Astrocyte of the spinal cord (primary cell): ENCODE measurements at places on chromosomes 16 and 17.

DNA sequence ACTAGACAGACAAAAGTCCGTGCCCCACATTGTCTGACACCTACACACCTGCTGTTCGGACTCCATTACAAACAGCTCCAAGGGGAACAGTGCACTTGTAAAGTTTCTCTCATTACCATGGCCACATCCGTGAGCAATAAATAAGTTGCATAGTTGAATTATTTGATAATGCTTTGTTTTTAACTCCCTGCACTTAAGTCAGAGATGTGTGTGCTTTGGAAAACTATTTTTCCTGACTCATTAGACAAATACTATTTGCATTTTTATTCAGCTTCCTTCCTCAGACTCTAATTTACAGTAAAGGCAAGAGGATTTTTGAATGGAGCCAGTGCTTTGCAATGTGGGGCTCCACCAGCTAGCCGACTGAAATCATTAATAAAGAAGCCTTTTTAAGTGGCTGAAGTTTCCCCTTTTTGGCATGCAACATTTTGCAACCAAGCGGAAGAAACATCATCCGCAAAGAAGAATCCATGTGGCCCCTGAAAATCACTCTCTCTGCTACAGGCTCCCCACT, 6.5 kb upstream of the CCL2 start:
- DNase-seq = peak; percentile 80

- DNase-seq = no peak
These were observed 12.9 kb upstream of the CACNG4 start for GRCh38 chr17:66951605-66951953.

DNA sequence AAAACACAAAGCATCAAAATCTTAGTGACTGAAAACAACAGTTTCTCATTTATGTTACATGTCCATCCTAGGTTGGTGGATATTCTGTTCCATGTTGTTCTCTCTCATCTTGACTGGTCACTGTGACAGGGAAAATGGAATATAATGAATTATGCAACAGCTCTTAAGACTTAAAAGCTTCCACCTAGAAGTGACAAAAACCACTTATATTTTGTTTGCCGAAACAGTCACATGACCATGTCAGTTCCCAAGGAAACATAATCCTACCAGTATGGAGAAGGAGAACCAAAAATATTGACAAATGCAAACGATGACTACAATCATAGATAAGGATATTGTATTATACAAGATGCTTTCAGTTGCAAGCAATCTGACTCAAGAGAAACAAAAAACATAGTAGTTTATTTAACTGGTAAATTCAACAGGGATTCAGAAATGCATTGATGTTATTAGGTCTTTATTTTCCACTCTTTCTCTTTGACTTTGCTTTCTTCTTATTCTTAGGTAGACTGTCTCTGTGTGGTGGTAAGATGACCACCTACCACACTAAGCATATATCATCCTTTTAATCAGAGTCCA, 103.8 kb downstream of the SSH2 start:
- no peak for DNase-seq

GRCh38 chr17:39593371-39593770, 14.3 kb downstream of the NEUROD2 start:
- DNase-seq = no peak

DNA sequence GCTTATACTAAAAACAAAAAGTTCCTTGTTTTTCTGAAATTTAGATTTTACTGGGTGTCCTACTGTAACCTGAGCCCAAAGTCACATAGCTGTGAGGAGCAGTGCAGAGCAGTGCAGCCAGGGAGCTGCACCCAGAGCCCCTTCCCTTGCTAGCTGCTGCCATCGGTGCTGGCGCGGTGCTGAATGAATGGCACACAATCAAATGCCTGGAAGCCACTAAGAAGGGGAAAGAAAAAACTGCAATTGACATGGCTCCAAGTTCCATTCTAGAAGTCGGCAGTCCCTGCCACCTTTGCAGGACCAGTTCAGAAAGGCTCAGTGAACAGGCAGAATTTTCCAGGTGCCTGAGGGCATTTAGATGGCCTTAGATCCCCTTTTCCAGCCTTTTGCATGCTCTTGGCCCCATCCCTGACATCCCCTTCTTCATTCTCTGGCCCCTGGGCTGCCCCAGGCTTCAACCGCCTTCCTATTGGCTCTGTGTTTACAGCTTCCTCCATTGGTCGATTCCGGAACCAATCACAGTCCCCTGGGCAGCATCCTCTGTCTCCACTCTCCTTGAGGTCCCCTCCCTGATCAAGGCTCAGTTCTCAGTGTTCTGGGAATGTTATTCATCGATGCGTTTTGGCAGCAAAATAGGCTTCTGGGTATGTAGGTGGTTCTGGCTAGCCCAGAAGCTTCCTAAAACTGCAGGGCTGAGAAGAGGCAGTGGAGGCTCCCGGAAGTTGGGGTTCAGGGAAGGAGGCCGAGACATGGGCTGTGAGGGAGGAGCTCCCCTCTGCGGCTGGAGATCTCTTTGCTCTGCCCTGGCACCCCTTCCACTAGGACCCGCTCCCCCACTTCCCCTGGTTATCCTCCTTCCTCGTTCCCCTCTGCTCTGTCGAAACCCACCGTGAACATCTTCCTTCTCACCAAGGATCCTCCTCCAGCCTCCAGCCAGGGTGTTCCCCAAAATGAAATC, 37.9 kb downstream of the ATP2C2 start:
- no peak for DNase-seq

GRCh38 chr16:68279726-68280558, 15.6 kb downstream of the SLC7A6 start:
- DNase-seq = no peak

DNA sequence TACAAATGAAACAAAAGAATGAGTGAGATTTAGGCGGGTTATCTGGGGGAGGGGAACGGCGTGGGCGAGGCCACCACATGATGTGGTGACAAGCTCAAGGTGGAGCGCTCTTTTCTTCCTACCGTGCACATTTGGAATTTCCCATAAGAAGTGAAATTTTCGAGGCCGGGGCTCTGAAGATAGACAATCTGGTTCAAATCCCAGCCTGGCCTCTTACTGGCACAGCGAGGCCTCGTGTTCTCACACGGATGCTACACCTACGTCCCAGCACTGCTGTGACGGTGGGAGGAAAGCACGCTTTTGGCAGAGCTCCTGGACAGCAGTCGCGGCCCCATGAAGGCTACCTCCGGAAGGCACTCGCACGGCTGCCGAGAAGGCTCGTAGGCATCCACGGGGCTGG, 25.2 kb downstream of the ZDHHC7 start:
- no peak for DNase-seq

DNA sequence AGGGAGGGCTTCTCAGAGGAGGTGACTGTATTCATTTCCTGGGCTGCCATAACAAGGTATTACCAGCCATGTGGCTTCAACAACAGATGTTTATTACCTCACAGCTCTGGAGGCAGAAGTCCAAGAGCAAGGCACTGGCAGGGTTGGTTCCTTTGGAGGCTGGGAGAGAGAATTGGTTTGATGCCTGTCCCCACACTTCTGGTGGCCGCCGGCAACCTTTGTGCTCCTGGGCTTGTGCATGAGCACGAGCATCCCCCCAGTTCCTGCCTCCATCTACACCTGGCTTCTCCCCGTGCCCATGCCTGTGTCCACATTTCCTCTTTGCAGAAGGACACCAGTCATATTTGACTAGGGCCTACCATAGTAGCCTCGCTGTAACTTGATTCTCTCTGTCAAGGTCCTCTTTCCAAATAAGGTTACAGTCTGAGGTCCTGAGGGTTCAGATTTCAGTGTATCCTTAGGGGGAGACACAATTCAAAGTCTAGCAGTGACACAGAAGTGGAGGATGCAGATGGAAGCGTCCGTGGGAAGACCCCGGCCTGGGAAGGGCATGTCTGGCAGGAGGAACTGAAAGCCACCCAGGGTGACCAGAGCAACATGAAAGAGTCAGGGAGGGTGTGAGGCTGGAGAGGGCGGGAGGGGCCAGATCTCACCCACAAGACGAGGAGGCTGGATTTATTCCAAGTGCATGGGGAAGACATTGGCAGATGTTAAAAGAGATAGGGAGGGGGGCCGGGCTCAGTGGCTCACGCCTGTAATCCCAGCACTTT, 188.2 kb upstream of the HSBP1 start:
- no peak for DNase-seq

GRCh38 chr17:73432624-73433190, 120.9 kb upstream of the CDC42EP4 start:
- no peak for DNase-seq

- DNase-seq = no peak
These were observed 238.4 kb upstream of the AXIN2 start for GRCh38 chr17:65799869-65800268.

- no peak for DNase-seq
These were observed 29.0 kb downstream of the HEXIM2 start for GRCh38 chr17:45190503-45191255.

- peak; percentile 57 for DNase-seq
These were observed 45.0 kb upstream of the NACA2 start for GRCh38 chr17:61635913-61636432.

DNA sequence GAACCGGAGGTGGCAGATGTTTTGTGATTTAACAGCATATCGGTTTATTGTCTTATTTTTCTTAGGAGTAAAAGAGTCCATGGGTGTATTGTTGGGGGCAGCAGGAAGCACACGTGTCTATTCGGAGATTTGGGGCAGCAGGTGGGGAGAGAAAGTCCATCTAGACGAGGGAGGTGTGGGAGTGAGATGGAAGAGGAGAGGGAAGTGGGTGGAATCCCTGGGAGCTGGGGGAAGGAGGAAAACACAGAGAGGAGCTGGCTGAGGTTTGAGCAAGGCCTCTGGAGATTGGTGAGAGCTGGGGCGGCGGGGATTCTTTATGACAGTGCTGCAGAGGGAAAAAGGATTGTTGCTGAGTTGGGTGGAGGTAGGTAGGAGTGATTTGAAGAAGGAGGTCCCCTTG, 72.1 kb downstream of the PRKCB start:
- DNase-seq = no peak

- DNase-seq = no peak
These were observed 39.2 kb downstream of the ITGAM start for GRCh38 chr16:31298958-31299357.
